Mononuclear cell (primary cell): ENCODE measurements at places on chromosomes 7 and 10. TPM values are rescaled to one million over a fixed set of nuclear protein-coding genes. Genes with fewer than 3 reads are reported as not detected.

The ARHGAP22 gene
- 1.2 TPM for total RNA-seq

The CPA2 gene
- total RNA-seq, result not detected

The HOXA4 gene
- total RNA-seq, result not detected

The RPEL1 gene
- total RNA-seq, result not detected

The TSPAN33 gene
- total RNA-seq, result 38.0 TPM

The SPDYE9 gene
- not detected for total RNA-seq

The RAMP3 gene
- 0.31 TPM for total RNA-seq

The UBN2 gene
- 6.0 TPM for total RNA-seq

The ATG9B gene
- total RNA-seq, result 3.6 TPM

The LRMDA gene
- 7.6 TPM for total RNA-seq

The LRIT1 gene
- not detected for total RNA-seq
